ENCODE measurements at places on chromosomes 1 and 21. TPM values are rescaled to one million over a fixed set of nuclear protein-coding genes. Genes with fewer than 3 reads are reported as not detected.
A peak's percentile ranks its signal among the peaks of the same experiment; 100 is the strongest.

DNA sequence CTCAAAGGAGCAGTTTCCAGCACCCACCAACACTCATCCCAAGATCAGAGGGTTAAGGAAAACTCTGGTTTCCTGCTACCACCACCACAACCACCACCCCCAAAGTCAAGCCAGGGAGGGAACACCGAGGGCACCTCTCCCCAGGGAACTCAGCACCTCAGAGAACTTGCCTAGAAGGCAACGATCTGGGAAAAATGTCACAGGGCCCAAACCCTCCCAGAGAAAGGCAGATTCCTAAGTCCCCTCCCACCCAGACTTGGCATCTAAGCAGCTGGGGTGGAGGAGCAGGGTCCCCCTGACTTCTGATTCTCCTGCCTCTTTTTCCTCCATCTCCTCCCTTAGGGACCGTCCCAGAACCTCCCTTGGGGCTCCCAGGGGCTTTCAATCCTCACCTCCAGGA is 10.6 kb downstream of the KANK4 start:
- H3K4me1 ChIP-seq = peaks cover 62% of the 10 kb centered on the region
- H3K4me3 ChIP-seq = no peak overlapping the region
- no peaks in the 10 kb centered on the region for H3K27me3 ChIP-seq
- DNase-seq = no peak
- peak overlapping the region; percentile 73 for H3K27ac ChIP-seq

- peaks cover 38% of the 10 kb centered on the region for H3K4me1 ChIP-seq
- no peak overlapping the region for H3K27ac ChIP-seq
- H3K36me3 ChIP-seq = no peaks in the 10 kb centered on the region
Observed at GRCh38 chr1:54014009-54014629, 3.9 kb downstream of the LDLRAD1 start.

DNA sequence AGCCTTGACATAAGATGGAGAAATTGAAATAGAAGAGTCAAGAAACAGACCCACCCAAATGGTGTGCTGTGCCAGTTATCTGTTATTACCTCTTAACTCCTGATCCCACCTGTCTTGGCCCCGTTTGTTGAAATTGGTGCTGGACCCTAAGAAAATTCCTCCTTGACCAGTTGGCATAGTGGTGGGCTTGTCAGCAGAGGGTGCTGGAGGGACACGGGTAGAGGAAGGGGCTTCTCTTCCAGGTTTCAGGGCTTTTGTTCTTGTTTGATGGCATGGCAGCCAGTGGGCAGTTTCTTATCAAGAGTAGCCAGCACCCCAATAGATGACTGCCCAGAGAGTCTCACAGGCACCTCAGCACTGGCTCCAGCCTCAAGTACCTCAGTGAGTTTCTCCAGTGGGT is 51.6 kb downstream of the PCBP3 start:
- no peaks in the 10 kb centered on the region for H3K36me3 ChIP-seq
- DNase-seq = no peak
- peaks cover 42% of the 10 kb centered on the region for H3K27me3 ChIP-seq
- no peak overlapping the region for H3K27ac ChIP-seq
- no peak overlapping the region for H3K4me3 ChIP-seq

Gene ZNF683
- not detected for total RNA-seq

Gene PLA2G5
- not detected for total RNA-seq
